ENCODE measurements at places on chromosomes 13 and 19.

- DNase-seq: peak; percentile 69
These were observed 44.5 kb downstream of the RFX2 start for GRCh38 chr19:6065685-6066374.

GRCh38 chr19:19602713-19603324 is 15.7 kb downstream of the PBX4 start:
- no peak for DNase-seq

DNA sequence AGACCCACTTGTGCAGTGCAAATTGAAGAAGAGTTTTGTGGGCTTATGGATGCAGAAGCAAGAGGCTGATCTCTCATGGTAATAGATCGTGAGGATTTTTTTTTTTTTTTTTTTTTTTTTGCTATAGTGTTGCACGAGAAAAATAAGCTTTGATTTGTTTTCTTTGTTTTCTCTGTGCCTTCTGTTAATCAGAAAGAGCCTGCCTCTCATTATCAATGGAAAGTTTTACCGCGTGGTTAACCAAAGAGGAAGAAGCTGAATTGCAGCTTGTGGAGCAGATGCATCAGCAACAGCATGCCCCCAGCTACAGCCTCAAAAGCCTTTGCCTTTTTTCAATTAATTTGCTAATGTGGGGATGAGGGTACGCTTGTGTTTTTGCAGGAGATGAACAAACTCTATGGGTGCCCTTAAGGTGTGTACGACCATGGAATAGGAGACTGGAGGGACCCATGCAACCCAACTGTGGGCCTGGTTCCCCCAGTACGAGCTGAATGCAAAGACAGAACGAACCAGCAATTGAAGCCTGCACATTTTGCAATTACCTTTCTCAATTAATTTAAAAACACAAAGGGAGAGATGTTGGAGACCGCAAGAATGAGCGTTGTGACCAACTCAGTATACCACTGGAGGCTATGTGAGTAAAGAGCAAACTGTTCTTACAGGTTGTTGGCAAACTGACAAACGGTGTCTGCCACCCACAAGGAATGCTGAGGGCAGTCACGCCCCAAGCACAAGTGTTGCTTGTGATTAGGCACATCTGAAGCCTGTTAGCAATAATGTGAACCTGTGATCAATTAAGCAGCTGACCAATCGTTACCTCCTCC is 58.6 kb upstream of the SPRY2 start:
- DNase-seq: no peak

GRCh38 chr19:35294859-35295791 is 3.2 kb downstream of the MAG start:
- DNase-seq: peak; percentile 71

DNA sequence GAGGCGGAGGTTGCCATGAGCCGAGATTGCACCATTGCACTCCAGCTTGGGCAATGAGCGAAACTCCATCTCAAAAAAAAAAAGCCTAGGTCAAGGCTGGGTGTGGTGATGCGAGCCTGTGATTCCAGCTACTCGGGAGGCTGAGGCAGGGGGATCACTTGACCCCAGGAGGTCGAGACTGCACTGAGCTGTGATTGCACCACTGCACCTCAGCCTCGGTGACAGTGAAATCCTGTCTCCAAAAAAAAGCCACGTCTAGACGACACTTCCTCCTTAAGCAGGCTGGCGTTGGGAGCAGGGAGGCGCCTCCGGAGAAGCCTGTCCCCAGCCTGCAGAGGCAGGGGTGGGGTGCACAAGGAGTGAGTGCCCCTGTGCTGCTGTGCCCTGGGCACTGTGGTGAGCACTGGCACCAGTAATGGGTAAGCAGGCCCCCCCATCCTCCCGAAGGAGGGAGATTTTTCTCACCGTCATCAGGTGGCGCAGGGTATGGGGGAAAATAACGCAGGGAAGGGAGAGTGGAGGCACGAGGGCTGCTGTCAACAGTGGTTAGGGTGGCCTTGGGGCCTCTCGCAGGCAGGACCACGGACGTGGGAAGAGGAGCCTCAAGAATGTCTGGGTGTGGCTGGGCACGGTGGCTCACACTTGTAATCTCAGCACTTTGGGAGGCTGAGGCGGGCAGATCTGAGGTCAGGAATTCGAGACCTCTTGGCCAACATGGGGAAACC is 706 bp downstream of the P2RY11 start:
- no peak for DNase-seq

- peak; percentile 33 for DNase-seq
These were observed 6.4 kb upstream of the ZNF333 start for GRCh38 chr19:14683439-14683838.

GRCh38 chr13:98456413-98456845 is 120.5 kb downstream of the STK24 start:
- no peak for DNase-seq

- DNase-seq: no peak
These were observed 5.0 kb upstream of the ONECUT3 start for GRCh38 chr19:1748115-1748872.

GRCh38 chr19:47790398-47790814 is 11.9 kb downstream of the SELENOW start:
- peak; percentile 94 for DNase-seq

Data from left lung (tissue), 14 donors.